ENCODE measurements at places on chromosomes 11 and 22.

DNA sequence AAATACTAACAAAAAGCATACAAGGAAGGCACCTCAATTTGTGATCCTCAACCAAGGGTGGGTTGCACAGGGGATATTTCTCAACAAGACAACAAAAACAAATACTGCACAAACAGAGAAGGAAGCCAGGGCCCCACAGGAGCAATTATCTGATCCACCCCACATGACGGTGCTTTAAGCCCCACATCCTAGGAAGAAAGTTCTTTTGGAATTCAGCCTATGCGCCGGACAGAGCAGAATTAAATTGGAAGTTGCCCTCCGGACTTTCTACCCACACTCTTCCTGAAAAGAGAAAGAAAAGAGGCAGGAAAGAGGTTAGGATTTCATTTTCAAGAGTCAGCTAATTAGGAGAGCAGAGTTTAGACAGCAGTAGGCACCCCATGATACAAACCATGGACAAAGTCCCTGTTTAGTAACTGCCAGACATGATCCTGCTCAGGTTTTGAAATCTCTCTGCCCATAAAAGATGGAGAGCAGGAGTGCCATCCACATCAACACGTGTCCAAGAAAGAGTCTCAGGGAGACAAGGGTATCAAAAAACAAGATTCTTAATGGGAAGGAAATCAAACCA is 40.6 kb downstream of the OSBP start:
- no peak for DNase-seq

- DNase-seq = no peak
Measured at GRCh38 chr11:2377511-2378443, 667 bp downstream of the CD81 start.

DNA sequence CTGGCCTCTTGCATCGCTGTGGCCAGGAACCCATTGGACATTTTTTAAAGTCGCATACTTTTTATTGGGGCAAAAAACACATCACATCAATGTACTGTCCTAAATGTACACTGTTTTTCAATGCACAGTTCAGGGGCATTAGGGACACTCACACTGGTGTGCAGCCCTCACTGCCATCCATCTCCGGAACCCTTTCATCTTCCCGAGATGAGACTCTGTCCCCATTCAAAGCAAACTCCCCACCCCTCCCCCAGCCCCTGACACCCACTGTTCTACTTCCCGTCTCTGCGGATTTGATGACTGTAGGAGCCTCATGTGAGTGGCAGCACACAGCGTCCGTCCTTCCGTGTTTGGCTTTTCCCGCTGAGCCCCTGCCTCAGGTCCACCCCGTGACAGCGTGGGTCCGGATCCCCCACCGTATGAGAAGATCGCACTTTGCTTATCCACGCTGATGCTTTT is 41.8 kb upstream of the TH start:
- no peak for DNase-seq

- DNase-seq = peak; percentile 33
Measured at GRCh38 chr11:116224154-116224888, 548.5 kb downstream of the BUD13 start.

GRCh38 chr11:198236-198806 is 5.4 kb downstream of the SCGB1C1 start:
- DNase-seq = no peak

GRCh38 chr11:67392183-67392715 is 463 bp downstream of the RAD9A start:
- DNase-seq = no peak

DNA sequence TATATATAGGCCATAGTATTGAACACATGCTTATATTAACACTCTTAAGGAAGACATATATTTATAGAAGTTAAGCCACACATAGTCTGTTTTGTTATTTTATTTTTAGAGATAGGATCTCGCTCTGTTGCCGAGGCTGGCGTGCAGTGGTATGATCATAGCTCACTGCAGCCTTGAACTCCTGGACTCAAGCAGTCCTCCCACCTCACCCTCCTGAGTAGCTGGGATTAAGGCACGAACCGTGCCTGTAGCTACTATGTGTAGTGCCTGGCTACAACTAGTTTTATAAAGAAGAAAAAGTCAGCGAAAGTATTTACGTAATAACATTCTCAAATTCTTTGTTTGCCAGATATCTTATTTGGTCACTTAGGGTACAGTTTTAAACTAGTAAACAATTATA is 5.6 kb upstream of the UCP2 start:
- DNase-seq = no peak

GRCh38 chr11:2306877-2307500 is 5.2 kb downstream of the TSPAN32 start:
- no peak for DNase-seq

DNA sequence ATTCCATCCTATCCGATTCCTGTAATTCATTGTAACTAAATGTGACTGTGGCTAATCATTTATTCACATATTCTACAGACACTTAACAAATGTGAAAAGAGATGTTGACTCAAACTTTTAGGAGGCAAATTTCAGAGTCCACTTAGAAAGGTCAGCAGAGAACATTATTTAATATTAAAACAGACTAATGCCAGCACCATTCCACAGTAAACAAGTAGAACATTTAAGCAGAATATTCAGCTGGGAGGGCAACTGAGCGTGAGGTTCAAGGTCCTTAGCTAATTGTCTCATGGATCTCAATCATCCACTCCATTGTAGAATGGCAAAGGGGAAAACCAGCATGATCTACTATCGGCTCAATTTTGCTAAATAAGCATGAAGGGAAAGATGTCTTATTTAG is 5.1 kb upstream of the SLC5A12 start:
- no peak for DNase-seq

GRCh38 chr11:11245453-11245852 is 107.6 kb downstream of the CSNK2A3 start:
- DNase-seq = no peak

DNA sequence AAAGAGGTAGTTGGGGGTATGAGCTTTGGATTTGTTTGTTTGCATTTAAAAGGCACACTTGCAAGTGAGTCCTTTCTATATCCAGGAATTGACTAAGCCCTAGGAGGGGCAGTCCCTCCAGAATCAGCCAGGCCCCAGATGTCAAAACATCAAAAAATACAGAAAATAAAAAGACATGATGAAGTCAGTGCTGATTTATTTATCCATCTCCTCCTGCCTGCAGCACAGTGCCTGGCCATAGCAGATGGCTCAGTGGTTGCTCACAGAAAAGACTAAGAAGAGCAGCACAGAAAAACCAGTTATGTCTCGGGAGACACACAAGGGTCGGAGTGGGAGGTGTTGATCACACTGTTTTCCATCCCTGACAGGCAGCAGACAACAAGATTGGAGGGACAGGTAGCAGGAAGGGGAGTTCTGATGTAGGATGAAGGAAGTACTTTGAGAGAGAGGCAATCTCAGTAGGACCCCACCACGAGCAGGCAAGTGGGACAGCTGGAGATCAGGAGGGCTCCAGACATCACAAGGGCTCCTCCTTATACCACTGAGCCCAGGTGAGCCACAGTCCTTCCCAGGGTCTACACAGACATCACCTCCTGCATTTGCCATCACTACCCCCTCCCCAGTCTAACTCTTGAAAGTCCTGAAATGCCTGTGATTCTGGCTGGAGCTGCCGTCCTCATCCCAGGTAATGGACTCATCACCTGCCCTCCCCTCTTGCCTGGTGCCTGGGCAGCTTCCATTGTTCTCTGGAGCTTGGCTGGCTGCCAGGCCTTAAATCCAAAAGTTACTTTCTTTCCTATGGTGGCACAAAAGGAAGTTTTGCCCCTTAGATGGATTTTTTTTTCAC is 32.3 kb downstream of the TMPRSS5 start:
- DNase-seq = no peak

- DNase-seq = no peak
Measured at GRCh38 chr11:11973866-11974265, 34.6 kb downstream of the DKK3 start.

- no peak for DNase-seq
Measured at GRCh38 chr22:24455751-24456426, 28.5 kb downstream of the ADORA2A start.

- no peak for DNase-seq
Measured at GRCh38 chr11:95147364-95147905, 57.8 kb downstream of the ENDOD1 start.

DNA sequence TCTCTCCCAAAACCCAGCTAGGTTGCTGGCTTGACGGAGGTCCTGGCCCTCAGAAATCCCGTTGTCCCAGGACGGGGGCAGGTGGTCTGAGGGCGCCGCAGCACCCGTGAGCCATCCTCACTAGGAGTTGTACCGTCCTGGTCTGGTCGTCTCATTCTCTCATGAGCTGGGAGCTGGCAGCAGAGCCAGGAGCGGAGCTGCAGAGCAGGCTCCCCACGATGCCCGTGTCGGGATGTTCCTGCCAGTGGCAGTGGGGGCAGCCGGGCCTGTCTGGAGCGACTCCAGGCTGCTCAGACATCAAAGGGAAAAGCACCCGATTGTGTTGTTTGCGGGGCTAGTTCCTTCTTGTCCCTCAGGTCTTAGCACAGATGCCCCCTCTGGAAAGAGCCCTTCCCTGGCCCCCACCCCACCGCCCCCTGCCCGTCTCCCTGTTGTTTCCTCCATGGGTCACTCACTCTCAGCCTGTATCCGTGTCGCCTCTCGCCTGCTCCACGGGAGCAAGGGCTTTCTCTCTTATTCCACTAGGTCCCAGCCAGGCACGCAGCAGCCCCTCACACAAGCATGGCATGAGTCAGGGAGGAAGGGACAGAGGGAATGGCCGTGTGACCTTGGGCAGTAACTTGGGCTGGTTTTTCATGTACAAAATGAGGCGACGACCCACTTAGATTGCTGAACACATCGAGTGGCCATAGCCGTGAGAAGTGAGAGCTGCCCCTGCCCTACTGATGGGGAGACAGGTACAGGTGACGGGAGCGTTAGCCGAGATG is 23.2 kb upstream of the MGAT3 start:
- DNase-seq = no peak

DNA sequence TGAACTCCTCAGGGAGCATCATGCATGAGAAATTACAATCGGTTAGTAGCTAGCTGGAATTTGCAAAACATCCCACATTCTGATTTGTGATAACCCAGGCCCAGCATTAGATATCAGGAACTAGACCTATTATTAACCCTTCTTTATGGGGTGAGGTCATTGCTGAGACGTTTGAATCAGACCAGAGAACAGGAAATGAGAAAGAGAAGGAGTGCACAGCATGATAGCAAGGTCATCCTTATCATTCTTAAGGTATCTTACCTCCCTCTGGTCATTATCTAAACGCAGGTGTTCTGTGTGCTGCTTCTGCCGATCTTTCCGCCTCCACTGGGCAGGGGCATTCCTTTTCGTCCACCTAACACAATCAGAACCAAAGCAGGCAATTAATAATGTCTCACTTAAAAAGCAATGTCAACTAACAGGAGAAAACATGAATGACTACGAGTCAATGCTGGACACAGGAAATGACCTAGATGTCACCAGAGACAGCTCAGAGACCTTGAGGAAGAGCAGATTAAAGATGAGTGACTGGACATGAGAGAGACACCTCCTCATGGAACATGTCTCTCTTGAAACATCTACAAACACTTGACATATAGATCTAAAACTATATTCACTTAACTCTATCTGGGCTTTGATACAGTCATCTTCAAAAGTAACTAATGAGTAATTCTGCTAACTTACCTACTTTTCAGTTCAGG is 78.3 kb upstream of the SCUBE2 start:
- no peak for DNase-seq

DNA sequence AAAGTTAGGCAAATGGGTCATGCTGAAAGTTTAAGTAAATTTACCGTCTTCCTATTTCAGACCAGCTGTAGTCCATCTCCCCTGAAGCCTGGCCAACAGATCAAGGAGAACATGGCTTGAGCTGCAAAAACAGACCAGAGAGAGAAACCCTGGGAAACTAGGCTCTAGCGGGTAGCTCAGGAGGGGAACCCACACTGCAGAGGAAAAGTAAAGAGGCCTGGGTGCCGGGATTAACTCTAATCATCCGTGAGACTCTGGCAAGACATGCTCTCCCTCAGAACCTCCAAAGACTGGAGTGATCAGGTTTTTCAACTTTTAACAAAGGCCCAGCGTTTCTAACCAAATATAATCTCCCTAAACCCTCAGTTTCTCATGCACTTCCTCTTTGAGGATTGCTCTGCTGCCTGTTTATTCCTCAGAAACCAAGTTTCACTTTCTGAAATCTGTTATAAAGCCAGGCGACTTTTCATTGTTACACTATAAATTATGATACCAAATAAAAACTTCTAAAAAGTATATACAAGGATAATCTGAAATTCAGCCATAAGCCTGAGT is 67.5 kb downstream of the GAB2 start:
- DNase-seq = no peak

DNA sequence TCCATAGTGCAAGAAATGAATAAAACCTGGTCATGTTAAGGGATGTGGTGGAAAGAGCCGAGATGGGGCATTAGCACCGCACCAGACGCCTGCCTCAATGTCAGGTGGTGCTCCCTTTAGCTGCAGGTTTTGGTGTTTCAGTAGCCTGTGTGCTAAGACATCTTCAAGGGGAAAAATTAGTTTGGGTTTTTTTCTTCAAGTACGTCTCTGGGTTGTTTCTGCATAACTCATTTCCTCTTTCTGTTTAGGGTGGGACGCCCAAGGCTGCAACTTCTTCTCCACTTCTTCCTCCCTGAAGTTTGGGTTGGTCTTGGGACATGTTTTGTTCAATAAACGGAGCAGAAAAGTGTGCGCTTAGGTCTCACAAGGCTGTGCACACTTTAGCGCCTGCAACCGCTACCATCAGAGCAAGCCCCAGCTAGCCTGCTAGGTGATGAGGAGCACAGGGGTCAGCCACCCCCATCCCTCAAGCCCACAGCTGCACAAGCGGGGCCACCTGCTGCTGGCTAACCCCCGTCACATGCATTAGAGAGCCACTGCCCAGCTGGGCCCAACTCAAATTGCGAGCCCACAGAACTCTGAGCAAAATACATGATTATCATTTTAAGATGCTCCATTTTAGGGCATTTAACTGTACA is 1495.7 kb downstream of the TBC1D22A start:
- no peak for DNase-seq

DNA sequence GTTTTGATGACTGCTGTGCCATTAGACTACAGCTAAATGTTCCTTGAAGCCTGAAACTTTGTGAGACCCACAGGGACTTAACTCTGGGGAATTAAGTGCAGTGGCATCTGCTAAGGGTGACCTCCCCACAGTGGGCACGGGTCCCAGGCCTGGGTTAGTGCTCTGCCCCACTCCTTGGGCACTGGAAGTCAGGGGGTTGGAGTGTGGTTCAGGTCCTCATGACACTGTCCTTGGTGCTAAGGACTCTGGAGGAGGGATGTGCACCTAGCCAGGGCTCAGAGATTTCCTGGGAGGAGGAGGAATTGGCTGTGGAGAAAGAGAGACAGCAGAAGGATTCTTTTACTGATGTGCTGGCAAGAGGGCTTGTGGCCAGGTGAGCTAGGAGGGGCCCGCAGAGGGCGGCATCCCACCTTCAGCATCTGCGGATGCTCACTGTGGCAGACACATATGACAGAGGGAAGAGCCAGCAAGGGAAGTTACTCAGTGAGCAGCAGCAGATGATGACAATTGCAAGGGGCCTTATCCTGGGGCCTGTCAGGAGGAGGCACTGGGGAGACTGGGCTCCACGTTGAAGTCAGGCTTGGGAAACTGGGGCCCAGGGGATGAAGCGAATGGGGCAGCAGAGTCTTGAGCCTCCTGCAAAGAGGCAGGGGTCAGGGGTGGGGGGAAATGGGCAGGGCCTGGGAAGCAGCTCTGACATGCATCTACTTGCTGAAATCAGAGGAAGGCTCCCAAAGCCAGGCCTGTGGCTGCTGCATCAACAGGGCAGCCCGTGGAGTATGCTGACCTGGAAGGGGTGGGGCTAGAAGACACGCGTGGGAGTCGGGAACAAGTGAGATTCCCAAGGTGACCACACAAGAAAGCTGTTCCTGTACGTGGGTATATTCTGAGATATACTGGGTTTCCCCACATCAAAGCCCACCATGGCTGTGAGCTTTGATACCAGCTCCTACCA is 144.0 kb downstream of the MPPED1 start:
- no peak for DNase-seq

GRCh38 chr22:27809700-27810608 is 8.4 kb upstream of the MN1 start:
- DNase-seq = no peak
